ENCODE measurements at places on chromosomes 12 and 14. TPM values are rescaled to one million over a fixed set of nuclear protein-coding genes. Genes with fewer than 3 reads are reported as not detected.
A peak's percentile ranks its signal among the peaks of the same experiment; 100 is the strongest.

DNA sequence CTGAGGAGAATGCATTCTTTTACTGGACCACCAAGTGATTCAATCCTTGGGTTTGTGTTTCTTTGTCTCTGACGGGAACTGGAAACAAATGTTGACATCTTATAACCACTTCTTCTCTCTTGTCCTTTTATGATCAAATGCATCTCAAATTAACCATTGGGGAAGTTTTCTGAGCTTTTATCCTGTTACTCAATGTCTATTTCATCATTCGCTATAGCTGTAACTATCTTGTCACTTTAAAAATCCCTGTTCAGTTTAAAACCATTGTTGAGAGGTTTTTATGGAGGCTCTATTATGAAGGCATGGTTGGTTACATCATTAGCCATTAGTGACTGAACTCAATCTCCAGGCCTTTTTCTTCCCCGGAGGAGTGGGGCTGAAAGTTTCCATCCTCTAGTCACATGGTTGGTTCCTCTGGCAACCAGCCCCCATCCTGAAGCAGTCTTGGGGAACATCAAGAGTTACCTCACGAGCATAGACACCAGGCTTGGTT is 2.7 kb upstream of the CLEC6A start:
- no peak for DNase-seq

DNA sequence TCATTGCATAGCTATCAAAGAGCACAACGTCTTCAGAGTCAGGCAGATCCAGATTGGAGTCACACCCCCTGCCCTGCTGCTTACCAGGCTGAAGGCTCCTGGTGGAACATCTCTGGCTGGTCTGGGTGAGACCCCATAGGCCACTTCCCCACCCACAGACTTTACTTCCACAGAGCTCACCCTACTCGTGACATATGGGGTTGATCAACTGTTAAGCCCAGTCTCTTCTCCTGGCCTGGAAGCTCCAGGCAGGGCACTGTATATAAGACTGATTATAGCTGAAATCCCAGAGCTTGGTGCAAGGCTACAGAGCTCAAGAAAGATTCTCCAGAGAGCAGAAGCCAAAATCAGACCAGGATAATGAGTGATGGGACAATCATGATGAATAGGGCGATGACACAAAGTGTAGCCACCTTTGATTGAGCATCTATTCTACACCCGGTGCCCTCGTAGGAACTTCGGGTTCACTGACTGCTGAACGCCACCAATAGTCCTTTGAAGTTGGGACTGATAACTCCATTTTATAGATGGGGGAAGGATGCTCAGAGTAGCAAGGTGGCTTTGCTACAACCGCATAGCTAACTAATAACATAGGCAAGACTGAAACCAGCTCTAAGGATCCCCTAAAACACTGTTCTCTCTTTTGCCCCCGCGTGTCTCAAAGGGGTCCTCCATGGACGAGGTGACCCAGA is 287.8 kb downstream of the BCL11B start:
- DNase-seq, result no peak

GRCh38 chr12:69388371-69388770 is 28.8 kb downstream of the YEATS4 start:
- DNase-seq, result peak; percentile 25

GRCh38 chr14:101511620-101512375 is 49.5 kb upstream of the DIO3 start:
- DNase-seq, result no peak

GRCh38 chr12:1466481-1467154 is 127.8 kb downstream of the FBXL14 start:
- no peak for DNase-seq

DNA sequence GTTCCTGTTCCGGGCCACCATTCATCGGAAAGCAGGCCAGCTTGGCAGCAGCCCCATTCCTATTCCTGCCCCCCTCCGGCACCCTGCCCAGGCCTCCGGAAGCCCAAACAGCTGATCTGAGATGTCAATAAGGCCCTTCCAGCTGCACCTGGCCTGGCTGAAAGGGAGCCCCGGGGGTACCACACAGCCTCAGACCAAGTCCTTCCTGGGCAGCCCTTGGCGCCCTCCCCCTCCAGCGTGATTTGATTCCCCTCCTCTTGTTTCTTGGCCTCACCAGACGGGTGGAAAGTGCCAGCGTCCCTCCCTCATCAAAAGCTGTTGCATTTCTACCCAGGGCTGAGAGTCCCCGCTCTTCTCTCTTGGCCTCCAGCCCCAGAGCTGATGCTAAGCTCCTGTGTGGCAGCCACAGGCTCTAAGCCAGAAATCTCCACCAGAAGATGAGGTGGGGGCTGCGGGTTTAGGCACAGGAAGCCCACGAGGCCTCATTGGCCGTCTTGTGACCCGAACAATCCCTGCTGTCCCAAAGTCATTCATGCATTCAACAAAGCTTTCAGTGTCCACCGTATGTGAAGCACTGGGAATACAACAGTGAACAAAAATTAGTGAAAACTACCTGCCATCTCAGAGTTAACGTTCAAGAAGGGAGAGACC is 215.4 kb downstream of the SLC41A2 start:
- DNase-seq, result no peak

- DNase-seq, result no peak
Measured at GRCh38 chr14:93592786-93593185, 162.0 kb downstream of the UNC79 start.

- DNase-seq, result no peak
Measured at GRCh38 chr12:47591361-47591791, 114.5 kb downstream of the RPAP3 start.

DNA sequence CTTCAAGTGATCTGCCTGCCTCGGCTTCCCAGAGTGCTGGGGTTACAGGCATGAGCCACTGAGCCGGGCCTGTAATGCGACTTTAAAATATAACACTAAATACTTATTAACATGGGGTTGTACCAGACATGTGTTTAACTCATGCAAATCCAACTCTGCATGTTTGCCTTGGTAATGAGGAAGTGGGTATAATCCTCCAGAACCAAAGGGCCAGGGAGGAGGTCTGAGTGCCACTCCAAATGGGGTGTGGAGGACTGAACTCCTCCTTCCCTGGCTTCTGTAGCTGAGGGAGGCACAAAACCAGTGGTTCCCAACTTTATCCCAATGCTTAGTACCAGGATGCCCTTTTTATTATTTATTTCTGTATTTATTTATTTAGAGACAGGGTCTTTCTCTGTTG is 61.6 kb upstream of the MED13L start:
- no peak for DNase-seq

DNA sequence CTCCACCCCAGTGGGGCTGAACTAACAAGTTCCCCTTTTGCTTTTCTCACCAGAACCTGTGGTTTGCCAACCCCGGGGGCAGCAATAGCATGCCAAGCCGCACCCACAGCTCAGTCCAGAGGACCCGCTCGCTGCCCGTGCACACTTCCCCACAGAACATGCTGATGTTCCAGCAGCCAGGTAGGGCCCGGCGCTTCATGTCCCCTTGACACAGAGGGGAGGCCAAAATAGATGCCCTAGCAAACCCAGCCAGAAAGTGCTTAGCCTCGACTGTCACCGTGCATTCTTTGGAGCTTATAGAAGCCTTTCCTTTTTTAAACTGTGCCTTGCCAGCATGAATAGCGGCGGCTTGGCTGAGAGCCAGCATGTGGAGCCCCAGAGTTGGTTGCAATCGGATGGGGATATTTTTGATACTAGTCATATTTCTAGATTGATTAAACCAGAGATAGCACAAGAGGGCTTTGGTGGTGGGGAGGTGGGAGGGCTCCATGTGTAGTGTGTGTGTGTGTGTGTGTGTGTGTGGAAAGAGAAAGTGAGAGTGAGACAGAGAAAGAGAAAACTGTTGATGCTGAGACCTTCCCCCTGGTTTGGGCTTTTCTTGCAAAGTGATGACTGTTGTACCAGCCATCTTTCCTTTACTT is 126.1 kb downstream of the GCH1 start:
- DNase-seq, result no peak

LBHD2 gene
- total RNA-seq, result not detected

PRORP gene
- total RNA-seq, result 53.6 TPM

SYT1 gene
- total RNA-seq, result not detected

PLCZ1 gene
- total RNA-seq, result not detected

FBLN5 gene
- 0.91 TPM for total RNA-seq

KLRC1 gene
- total RNA-seq, result 0.36 TPM

EIF2S3B gene
- total RNA-seq, result 0.95 TPM

SLCO1B1 gene
- not detected for total RNA-seq

CLEC14A gene
- total RNA-seq, result not detected

NANOG gene
- total RNA-seq, result not detected

All from OCI-LY7 (cell line).